Activated CD8-positive, alpha-beta memory T cell treated with anti-CD3 and anti-CD28 coated beads, Interleukin-2, amount 10 ng/mL, durations not matched to agents 7 days and 5 days (primary cell): ENCODE measurements at places on chromosomes 7 and 10.

DNA sequence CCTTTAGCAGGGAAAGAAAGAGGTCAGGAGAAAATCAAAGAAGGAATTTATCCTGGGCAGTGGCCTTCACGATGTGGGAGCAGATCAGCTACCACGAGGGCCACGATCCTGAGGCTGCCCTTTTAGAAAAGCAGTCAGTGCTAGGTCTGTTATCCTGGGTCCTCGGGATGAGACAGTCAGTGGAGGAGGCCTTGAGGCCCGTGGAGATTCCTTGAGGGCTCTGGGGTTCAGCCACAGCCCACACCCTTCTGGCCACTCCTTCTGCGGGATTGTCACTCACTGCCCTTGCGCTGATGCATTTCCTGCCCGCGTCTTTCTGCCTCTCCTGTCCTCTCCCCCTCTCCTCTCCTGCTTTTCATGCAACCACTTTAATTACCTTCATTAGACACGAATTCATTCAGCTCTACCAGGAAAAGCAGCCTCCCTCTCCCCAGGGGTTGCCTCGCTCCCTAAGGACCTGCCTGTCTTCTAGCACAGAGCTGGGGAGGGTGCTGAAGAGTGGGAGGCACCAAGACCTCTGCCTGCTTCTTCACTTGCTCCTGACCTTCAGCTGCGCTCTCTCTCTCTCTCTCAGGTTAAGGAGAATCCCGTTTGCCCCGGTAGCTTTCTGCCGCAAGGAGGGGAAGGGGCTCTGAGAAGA is 42.6 kb upstream of the LRRC4 start:
- DNase-seq: no peak

GRCh38 chr10:93336678-93337077 is 145.5 kb downstream of the MYOF start:
- DNase-seq: no peak

DNA sequence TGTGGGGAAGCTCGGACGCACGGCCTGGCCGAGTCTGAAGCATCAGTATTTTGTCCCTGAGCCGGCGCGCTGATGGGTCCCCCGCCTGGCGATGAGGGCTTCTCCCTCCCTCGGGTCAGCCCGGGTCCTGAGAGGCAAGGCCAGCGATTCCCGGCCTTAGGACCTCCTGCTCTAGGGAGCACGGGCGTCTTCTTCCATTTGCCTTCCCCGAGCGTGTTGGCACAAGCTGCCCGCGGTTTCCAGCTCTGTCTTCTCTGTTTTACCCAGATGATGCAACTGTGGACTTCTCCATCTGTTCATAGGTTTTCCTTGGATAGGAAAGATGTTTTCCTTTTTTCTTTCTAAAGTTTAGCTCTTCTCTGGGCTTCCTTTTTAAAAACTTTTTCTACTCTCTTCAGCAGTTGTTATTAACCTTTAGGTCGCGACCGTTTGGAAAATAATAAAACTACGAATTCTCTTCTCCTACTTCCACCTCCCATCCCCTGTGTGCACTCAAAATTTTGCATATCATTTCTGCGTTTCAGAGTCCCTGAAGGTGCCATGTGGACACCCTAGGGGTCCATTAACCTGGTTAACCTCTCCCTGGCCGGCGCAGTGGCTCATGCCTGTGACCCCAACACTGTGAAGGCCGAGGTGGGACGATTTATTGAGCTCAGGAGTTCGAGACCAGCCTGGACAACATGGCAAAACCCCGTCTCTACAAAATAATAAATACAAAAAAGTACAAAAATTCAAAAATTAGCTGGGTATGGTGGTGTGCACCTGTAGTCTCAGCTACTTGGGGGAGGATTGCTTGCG is 1.4 kb upstream of the SLC25A28 start:
- DNase-seq: no peak

GRCh38 chr7:92699560-92699959 is 109.4 kb upstream of the FAM133B start:
- no peak for DNase-seq

GRCh38 chr7:85828614-85829013 is 641.8 kb upstream of the SEMA3D start:
- no peak for DNase-seq

DNA sequence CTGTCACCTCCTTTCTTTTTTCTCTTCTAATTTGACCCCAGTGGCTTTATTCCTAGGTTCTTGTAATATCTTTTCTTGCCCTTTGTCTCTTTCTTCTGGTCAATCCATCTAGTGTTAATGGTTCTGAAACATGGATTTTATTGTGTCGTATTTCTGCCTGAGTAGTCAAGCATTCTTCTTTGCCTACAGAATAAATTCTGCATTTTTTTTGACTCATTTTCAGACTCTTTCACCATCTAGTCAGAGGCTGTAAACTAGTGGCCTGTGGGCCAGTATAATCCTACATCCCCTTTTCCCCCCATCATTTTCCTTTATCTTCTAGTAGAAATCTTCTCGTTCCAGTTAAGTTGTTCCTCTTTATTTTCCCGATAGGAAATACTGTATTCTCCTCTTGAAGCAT is 29.4 kb downstream of the LUC7L2 start:
- DNase-seq: no peak

GRCh38 chr7:27205325-27206280 is 5.7 kb upstream of the HOXA13 start:
- DNase-seq: no peak

DNA sequence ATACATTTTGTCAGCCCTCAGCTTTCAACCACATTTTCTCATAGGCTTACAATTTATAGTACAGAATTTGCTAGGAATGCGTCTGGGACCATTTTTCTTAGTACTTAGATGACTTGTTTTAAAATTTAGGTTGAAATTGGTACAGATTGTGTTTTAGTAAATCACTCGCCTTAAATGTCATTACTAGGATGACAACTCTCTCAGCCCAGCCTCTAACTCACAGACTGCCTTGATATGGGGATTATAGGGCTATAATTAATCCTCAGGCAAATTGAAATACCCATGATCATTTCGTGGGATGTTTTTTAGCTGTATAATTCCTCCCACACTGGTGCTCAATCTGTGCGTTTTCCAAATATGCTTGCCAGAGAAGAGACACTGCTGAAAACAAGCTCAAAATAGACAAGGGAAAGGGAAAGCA is 299.7 kb upstream of the AKR1E2 start:
- DNase-seq: no peak

DNA sequence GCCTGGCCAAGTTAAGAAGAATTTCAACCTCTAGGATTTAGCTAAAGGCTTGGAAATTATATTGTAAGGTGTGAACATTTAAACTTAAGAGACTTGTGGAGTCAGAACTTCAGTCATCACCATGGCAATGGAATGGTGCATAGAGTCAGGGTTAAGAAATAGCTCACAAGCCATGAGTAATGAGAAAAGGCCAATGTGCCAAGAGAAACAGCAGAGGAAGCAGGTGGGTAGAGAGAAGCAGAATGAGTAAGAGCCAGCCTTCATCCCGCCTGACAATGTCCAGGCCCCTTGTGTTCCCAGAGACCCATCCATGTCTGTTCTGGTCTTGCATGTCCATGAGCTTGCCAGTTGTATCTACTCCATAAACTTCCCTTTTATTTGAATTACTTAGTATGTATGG is 62.6 kb upstream of the TBX20 start:
- DNase-seq: no peak

GRCh38 chr7:31948029-31948428 is 122.2 kb downstream of the PDE1C start:
- DNase-seq: no peak

GRCh38 chr10:132637477-132638129 is 100.0 kb downstream of the INPP5A start:
- no peak for DNase-seq

GRCh38 chr10:51501396-51501795 is 198.0 kb downstream of the CSTF2T start:
- DNase-seq: no peak

DNA sequence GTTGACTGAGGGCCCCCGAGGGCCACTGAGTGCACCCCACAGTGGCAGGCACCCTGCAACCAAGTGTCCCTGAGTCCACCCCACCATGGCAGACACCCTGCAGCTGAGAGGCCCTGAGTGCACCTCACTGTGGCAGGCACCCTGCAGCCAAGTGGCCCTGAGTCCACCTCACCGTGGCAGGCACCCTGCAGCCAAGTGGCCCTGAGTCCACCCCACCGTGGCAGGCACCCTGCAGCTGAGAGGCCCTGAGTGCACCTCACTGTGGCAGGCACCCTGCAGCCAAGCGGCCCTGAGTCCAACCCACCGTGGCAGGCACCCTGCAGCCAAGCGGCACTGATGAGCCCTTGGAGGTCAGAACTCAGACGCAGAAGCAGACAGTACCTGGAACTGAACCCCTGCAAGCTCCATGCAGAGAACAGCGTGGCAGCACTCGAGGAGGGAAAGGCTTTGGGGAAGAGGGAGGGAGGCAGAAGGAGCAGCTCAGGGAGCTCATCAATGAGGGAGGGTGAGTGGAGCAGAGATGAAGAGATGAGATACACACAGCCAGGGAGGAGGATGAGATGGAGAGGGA is 156.5 kb downstream of the WDR37 start:
- DNase-seq: no peak

- peak; percentile 54 for DNase-seq
These were observed 811 bp upstream of the ARHGAP12 start for GRCh38 chr10:31929261-31930022.

DNA sequence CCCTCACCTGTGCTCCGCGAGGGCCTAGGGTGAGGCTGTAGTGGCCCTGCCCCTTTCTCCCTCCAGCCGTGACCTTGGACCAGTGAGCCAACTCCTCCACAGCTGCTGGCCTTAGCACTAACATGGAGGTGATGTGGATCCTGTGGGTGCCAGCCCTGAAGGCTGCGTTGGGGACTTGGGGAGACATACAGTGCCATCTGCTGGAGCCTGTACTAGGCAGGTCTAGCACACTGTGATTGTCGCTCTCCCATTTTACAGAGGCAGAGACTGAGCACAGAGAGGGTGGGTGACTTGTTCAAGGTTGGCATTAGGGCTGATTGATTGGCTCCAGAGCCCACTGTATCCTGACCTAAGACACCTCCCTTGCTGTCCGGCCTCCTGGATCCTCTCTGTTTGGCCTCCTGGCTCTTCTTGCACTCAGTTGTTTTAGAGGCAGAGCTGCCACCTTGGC is 37.6 kb downstream of the PRF1 start:
- no peak for DNase-seq

DNA sequence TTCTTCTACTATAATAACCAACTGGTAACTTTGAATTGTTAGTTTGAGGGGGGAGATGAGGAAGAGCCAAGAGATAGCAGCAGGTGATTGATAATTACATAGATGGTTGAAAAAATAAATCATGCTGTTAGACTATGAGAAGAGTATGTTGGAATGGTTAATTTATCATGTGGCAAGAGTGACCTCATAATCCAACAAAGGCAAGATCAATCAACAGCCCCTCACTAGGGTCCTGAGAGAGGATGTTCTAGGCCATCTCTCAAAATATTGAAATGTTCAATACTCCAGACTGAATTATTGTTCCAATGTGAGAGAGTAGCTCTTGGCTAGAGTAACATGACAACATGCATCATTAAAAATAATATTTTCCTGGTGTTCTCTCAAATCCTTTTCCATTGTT is 67.9 kb downstream of the ADD3 start:
- DNase-seq: no peak

GRCh38 chr10:131088619-131089018 is 222.9 kb downstream of the TCERG1L start:
- no peak for DNase-seq

- DNase-seq: no peak
These were observed 273.8 kb downstream of the AUTS2 start for GRCh38 chr7:69871886-69872569.

DNA sequence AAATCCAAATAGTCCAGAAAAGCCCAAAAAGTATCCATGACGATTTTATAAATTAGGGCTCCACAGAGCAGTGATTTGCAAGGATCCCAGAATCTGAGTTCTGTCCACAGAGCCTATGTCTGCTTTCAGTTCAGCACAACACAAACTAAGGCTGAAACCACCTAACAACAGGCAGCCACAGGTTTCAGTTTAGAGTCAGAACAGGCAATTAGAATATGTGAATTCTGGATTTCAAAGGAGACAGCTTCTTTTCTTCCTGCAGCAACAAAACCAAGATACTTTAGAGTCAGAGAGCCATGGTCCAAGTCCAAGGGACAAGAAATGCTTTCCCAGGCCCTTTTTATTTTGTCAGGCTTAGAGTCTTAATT is 23.6 kb downstream of the IFIT3 start:
- DNase-seq: peak; percentile 58

DNA sequence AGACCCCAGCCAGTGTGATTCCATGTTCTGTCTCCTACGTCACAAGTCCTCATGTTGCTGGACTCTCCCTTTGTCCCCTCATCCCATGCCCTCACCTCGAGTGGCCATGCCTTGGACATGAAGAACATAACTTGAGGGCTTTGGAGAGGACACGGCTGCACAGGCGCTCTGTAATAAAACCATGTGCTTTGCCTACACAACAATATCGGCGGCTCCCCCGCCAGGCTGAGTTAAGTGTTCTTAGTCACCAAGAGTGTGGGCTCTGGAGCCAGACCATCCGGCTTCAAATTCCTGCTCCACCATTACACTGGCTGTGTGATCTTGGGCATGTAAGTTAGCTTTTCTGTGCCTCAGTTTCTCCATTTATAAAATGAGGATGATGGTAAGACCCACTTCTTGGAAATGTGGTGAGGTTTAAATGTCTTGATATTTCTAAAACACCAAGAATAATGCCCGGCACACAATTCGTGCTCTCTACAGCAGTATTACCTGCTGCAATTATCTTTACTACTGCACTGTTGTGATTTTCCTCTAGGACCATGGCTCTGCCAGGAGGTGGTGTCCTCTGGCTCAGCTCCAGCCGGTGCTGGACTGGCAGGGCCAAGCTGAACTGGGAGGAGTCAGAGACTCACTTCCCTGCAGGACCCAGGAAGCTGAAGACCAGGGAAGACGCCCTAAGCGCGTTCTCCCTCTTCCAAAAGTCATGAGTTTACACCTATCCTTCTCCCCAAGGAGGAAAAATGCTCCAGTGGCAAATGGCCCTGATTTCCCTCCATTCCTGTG is 15.7 kb downstream of the SLIT1 start:
- no peak for DNase-seq

DNA sequence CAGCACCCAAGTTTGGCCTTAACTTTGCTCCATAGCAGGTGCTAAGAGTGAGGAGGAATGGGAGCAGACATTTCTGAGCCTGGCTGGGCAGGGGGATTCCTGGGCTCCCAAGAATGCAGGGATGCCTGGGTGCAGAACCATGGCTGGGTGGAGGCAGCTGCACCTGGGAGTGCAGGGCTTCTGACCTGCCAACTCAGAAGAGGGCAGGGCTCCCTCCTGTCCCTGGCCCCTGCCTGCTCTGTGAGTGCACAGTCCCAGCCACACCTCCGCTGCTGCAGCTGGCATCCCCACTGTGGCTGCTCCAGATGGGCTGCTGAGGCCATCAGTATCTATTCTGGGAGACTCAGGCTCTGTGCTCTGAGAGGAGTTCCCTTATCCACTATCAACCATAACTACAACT is 747.4 kb upstream of the VSTM2A start:
- DNase-seq: no peak

GRCh38 chr7:117816727-117817126 is 56.5 kb downstream of the CTTNBP2 start:
- no peak for DNase-seq

GRCh38 chr10:114252883-114253282 is 13.8 kb downstream of the VWA2 start:
- DNase-seq: no peak

DNA sequence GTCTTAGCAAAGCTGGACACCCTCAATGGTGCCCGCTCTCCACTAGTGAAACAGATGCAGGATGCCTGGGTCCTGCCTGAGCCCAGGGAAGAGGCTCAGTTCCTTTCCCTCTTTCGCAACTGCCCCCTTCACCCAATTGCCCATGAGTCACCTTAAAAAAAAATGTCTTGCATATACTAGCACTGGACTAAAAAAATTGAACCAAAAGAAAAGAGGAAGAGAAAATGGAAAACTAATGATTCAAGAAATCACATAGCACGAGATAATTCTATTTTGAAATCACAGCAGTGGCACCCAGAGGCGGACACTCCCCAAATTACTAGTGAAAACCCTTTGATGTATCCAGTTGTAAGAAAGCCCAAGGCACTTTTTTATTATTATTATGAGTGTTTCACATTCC is 972.5 kb downstream of the LRMDA start:
- DNase-seq: no peak
